Fibroblast of villous mesenchyme (primary cell): ENCODE measurements at places on chromosomes 7 and 10. TPM values are rescaled to one million over a fixed set of nuclear protein-coding genes. Genes with fewer than 3 reads are reported as not detected.

GRCh38 chr7:24781106-24781505, 23.8 kb upstream of the GSDME start:
- DNase-seq, result no peak

DNA sequence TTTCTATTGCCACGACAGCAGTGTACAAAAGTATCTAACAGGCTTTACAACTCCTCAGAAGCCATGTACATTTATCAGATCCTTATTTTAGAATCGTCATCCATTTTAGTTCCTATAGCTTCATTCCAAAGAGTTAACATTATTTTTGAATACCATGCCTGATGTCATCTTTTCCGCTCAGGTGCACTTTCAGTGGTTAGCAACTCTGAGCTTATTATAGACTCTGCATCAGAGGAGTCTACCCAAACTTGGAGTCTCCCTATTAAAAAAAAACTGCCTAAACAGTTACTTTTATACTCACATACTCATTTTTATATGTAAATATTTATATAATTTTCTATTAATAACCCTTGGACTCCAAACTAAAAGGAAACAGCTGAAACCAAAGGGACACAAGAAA, 31.6 kb upstream of the PRSS37 start:
- no peak for DNase-seq

- DNase-seq, result no peak
Observed at GRCh38 chr10:130741901-130742855, 569.3 kb downstream of the TCERG1L start.

GRCh38 chr7:98599886-98600285, 17.2 kb upstream of the NPTX2 start:
- no peak for DNase-seq

The CALML5 gene
- not detected in 2 replicates for total RNA-seq
